ENCODE measurements at places on chromosomes 16 and 17.

GRCh38 chr17:49280061-49280460 lies 49.5 kb upstream of the PHOSPHO1 start:
- DNase-seq = no peak

GRCh38 chr17:48433896-48434295 lies 3.9 kb upstream of the SKAP1 start:
- no peak for DNase-seq

- no peak for DNase-seq
These were observed 662 bp upstream of the TUBB3 start for GRCh38 chr16:89922477-89922883.

DNA sequence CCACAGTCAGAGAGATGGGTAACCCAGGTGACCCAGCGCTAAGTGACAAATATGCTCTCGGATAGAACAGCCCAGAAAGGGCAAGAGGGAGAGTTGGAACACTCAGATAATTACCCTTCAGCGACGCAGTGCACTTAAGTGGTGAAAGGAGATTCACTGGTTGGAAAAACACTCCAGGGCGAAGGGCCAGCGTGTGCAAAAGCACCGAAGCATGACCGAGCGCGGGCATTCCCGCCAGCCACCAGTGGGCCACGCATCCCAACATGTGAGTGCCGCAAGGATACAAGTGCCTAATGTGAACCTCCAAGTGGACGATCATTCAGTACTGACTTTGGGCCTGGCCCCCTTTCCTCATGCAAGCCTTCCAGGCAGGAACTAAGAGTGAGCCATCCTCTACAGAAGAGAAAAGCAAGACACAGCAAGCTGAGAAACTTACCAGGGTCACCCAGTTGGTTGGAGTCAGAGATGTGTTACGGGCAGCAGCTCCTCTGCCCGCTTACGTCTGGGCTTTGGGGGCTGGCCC lies 258.4 kb downstream of the C16orf95 start:
- no peak for DNase-seq
